ENCODE measurements at places on chromosomes 2 and 18. TPM values are rescaled to one million over a fixed set of nuclear protein-coding genes. Genes with fewer than 3 reads are reported as not detected.

- no peak for DNase-seq
Measured at GRCh38 chr2:37816036-37816435, 109.1 kb upstream of the RMDN2 start.

GRCh38 chr18:76463358-76463757 is 31.7 kb downstream of the ZNF516 start:
- DNase-seq, result no peak

- no peak for DNase-seq
Measured at GRCh38 chr2:18912225-18912888, 323.0 kb upstream of the NT5C1B start.

- no peak for DNase-seq
Measured at GRCh38 chr2:41837610-41838009, 210.2 kb upstream of the PKDCC start.

- DNase-seq, result no peak
Measured at GRCh38 chr2:56021579-56021978, 98.0 kb upstream of the EFEMP1 start.

DNA sequence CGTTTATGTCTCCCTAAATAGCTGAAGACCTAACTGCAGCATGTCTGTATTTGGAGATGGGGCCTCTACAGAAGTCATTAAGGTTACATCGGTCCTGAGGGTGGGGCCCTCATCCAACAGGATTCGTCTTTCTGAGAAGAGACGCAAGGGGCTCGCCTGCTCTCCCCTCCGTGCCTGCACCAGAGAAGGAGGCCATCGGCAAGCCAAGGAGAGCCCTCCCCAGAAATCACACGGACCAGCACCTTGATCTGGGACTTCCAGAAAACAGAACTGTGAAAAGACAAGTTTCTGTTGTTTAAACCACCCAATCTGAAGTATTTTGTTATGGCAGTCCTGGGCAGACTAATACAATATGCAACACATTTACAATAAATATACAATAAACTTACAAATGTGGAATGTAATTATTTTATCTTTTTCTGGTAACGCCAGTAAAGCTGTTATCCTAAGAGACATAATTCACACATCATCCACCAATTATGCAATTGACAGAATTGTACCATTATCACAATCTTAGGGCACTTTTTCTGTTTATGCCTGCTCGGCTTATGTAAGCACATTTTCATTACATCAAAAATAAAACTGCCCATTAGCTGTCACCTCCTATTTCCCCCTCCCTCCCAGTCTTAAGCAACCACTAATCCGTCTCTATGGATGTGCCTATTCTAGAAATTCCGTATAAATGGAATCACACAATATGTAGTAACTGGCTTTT is 6.1 kb downstream of the HSBP1L1 start:
- no peak for DNase-seq

DNA sequence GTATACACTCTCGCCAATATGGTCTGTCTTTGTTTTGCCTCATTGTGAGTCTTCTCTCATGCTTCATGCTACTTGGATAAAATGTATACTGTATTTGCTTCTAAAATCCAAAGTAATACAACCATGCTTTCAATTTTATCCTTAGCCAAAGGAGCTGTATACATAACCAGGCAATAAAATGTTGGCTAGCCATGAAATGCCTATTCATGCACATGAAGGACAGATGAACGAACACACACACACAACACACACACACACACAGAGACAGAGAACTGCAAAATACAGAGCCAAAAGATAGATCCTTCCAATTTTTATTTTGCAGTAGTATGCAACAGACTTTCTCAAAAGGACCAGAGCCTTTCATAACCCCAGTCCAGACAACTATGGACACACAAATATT is 113.7 kb downstream of the SATB2 start:
- DNase-seq, result no peak

GRCh38 chr2:126894082-126894481 is 4.6 kb upstream of the TEX51 start:
- no peak for DNase-seq

DNA sequence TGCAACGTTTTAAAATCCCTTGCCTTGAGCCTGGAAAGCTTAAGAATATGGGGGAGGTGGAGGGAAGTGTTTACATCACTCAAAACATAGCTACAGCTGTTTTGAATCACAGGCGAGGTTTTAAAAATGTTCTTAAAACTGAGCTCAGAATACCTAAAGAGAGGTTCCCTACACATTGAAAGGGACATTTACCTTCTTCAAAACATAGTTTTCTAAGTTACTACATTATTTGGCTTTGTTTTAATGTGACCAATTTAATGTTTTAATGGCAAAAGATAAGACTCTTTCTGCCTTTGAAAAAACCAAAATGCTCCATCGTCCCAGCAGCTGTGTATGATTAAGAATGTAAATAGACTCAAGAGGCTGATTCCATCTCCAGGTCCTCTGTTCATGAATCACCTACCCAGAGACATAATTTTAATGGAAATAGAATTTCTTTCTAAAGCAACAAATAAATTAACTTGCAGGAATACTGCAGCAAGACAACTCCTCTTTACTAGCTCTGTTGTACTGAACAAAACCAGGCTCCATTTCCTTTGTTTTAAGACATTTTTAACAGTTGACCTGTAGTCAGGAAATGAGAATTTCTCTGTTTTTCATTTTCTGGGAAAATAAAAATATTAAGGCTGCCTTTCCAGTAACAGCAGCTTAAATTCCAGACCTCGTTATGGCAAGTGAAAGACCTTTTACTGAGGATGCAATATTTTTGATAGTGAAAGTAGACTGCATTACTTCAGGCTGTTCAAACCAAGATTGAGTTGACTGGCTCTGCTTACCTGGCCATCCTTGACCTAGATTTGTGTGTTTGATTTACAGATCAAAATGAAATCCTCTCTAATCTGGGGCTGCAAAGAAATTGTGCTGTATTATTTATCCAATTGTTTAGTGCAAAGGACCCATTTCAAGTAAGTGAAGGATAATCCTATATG is 33.7 kb upstream of the WDR75 start:
- DNase-seq, result peak; percentile 81

- peak; percentile 59 for DNase-seq
Measured at GRCh38 chr18:67199993-67200617, 316.4 kb downstream of the DSEL start.

GRCh38 chr2:193985272-193985671 is 1671.8 kb upstream of the SLC39A10 start:
- DNase-seq, result no peak

GRCh38 chr2:31383471-31384153 is 30.9 kb downstream of the XDH start:
- DNase-seq, result no peak

- peak; percentile 71 for DNase-seq
Measured at GRCh38 chr18:80157708-80158343, 48.8 kb downstream of the ADNP2 start.

DNA sequence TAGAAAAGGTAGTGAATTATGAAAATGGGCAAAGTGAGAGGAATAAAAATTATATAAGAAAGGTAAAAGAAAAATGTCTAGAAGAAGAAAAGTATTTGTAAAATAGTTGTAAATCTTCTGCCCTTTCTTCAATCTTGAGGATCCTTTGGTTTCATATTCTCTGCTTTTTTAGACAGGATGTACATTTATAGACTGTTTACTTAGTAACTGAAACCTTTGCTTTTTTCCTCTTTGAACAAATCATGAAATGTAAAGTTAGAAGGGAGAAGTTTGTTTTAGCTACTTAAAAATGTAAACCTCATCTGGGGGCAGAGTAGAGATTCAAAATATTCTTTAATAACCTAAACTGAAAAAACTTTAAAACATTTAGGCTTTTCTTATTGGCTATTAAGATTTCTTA is 150.4 kb upstream of the ITGA4 start:
- no peak for DNase-seq

DNA sequence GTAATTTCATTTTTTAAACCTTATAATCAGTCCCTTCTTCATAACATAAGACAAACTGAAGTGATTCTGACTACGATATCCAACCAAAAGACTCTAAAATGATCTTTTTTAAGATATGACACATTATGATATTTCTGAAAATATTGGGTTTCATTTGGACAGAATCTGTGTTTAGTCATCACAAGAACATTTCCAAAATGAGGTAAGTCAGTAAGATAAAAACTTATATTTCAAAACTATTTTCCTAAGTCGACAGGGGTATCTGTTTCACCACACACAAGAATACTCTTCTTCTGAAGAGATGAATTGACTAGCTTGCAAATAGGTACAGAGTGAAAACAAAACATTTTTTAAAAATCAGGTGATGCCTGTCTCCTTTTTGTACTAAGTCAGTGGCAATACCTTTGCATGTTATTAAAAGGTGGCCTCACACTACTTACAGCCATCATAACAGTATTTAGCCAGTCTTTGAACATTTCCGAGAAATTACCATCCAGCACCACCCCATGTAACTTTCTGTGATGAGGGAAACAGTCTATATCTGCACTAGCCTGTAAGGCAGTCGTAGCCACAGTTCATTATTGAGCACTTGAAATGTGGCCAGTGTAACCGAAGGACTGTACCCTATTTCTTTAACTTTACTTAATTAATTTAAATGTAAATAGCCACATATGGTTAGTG is 13.5 kb downstream of the STK39 start:
- no peak for DNase-seq

- peak; percentile 51 for DNase-seq
Measured at GRCh38 chr2:207202645-207203044, 36.9 kb upstream of the KLF7 start.

- no peak for DNase-seq
Measured at GRCh38 chr2:79861059-79861374, 348.2 kb downstream of the CTNNA2 start.

DNA sequence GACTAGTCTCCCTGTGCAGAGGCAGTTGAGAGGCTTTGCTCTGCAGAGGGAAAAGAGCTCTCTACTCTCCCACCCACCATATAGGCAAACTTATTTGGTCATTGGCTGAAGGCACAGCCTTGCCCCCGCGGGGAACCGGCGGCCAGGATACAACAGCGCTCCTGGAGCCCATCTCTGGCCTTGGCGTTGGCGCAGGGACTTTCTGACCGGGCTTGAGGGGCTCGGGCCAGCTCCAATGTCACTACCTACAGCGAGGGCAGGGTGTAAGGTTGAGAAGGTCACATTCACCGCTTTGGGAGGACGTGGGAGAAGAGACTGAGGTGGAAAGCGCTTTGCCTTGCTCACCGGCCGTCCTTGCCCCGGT is 2.2 kb downstream of the ONECUT2 start:
- no peak for DNase-seq

- no peak for DNase-seq
Measured at GRCh38 chr18:48945953-48946217, 4.9 kb downstream of the SMAD7 start.

- DNase-seq, result no peak
Measured at GRCh38 chr2:34004936-34005335, 405.8 kb upstream of the FAM98A start.

GRCh38 chr2:31324016-31324633 is 90.2 kb downstream of the EHD3 start:
- DNase-seq, result no peak

- DNase-seq, result no peak
Measured at GRCh38 chr18:48359626-48360025, 49.6 kb downstream of the ZBTB7C start.

- peak; percentile 19 for DNase-seq
Measured at GRCh38 chr2:101036562-101036961, 34.5 kb downstream of the RPL31 start.

DNA sequence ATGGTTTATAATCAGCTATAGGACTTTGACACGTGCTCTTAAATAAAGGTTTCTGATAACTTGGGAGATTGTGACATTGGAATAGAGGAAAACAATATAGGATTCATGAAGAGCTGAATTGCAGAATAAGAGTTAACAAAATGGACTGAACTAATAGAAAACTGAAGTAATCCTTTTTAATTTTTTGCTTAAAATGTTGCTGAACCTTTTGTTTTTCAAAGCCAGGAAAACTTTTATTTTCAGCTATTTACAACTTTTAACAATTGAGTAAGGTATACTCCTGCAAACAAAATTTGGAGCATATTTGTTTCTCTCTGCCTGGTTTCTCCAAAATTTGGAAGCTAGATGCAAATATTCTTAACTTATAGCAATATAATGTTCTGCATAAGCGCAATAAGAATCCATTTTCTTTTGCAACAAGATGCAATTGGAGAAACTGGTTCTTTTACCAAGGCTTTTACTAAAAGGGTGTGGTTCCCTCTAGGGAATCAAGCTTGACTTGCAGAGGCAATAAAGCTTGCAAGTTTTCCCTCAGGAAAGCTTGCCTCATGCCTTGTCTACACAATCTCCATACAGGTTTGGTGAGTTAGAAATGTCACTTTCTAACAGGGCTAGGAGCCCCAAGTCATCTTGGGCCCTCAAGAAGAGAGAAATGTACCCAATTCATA is 10.3 kb upstream of the PDK1 start:
- no peak for DNase-seq

GRCh38 chr2:97878865-97879264 is 116.9 kb downstream of the TMEM131 start:
- DNase-seq, result no peak

GRCh38 chr18:26210147-26210546 is 16.1 kb upstream of the TAF4B start:
- no peak for DNase-seq

DNA sequence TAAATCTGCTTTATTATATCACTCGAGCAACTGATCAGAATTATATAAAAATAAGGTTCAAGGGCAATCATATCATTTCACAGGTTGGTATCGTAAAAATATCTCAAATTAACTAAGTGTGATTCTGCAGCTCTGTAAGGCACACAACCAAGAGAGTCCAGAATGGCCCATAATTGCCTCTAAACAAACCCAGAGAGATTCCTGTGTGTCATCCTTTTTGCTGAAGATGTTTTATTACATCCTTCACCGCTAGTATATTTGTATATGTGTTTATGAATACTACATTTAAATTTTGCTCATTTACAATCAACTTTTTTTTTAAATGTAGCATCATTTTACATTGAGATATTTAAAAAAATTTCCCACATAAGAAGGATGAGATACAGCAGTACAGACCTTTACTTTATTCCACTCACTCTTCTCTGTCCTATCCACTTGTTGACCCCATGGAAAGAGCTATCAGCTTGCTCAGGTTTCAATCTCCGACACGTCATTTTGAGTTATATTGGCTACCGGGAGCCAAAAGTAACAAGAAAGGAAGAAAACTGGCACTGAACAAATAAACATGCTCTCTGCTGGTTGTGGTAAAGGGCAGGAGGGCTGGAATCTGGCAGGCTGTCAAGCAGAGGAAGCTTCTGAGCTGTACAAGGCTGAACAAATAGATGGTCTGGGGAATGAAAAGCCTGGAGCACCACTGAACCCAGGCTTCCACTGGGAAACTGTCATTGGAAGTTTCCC is 23.1 kb downstream of the PLA2R1 start:
- DNase-seq, result no peak

- no peak for DNase-seq
Measured at GRCh38 chr2:24233321-24233720, 58.5 kb downstream of the FAM228A start.

GRCh38 chr2:199940373-199940772 is 14.9 kb downstream of the TYW5 start:
- no peak for DNase-seq

GRCh38 chr2:96325041-96325883 is at the start of gene ITPRIPL1:
TSS of gene ITPRIPL1 (plus strand) at chr2:96325317. CDS start at chr2:96325840, 523 bp downstream.
- DNase-seq, result no peak

- DNase-seq, result no peak
Measured at GRCh38 chr2:204268971-204269370, 276.3 kb upstream of the PARD3B start.

The AGXT gene
- polyA plus RNA-seq, result not detected

The C2orf72 gene
- 0.66 TPM for polyA plus RNA-seq

The SIX3 gene
- polyA plus RNA-seq, result not detected

The SLC35F5 gene
- polyA plus RNA-seq, result 45.3 TPM

The GPR39 gene
- 0.21 TPM for polyA plus RNA-seq

The WDR75 gene
- not detected for polyA plus RNA-seq

The PMAIP1 gene
- polyA plus RNA-seq, result 50.8 TPM

The CMPK2 gene
- 3.1 TPM for polyA plus RNA-seq

The ZNF521 gene
- polyA plus RNA-seq, result 51.6 TPM

The IL1A gene
- polyA plus RNA-seq, result not detected

The PCBP1 gene
- 276 TPM for polyA plus RNA-seq

The TTR gene
- 3.2 TPM for polyA plus RNA-seq

Data from muscle of arm (tissue), 14 donors.